T1000 (cell line): ENCODE measurements at places on chromosomes 7 and 10.

DNA sequence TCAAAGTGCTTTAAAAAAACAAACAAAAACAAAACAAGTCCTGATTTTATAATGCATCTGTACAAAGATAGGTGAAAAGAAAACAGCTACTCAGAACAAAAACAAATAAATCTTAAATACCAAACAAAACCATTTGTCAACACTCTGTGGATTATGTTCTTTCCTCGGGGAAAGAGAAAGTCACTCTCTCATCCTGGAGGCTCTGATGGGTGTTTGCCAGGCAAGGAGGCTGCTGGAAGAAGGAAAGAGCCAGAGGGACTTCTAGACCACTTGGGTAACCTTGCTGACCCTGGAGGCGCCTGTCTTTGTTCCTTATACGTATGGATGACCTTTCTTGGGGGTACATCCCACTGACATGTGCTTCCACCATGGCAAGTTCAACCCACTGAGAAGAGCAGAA is 92.8 kb downstream of the ZRANB1 start:
- DNase-seq = no peak

DNA sequence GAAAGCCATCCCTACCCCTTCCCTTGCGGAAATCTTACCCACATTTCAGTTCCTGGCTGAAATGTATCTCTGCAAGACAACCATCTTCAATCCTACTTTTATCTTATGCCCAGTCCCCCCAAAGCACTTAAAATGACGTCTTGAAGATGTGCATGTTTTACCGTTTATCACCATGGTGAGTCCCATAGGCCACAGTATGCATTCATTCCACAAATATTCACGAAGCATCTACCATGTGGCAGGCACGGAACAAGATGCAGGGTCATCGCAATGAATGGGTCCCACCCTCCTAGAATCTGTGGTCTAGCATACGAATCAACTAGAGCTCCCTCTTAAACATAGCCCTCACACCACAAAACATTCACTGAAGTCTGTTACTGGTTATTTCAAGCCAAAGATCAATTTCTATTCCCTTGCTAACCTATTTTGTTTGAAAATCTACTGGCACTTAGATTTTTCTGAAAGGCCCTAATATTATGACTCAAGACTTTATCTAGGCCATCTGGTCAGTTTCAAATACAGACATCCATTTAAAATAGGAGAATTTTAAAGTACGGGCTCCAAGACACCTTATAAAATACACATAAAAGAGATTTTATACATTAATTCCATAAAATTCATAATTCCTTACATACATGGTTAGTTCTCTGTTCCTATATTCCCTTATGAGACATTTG is 99.4 kb downstream of the PARD3 start:
- DNase-seq = no peak

GRCh38 chr10:103969857-103970627 is 3.1 kb downstream of the SLK start:
- no peak for DNase-seq

- DNase-seq = no peak
These were observed 26.6 kb downstream of the GNG11 start for GRCh38 chr7:93948106-93948505.

DNA sequence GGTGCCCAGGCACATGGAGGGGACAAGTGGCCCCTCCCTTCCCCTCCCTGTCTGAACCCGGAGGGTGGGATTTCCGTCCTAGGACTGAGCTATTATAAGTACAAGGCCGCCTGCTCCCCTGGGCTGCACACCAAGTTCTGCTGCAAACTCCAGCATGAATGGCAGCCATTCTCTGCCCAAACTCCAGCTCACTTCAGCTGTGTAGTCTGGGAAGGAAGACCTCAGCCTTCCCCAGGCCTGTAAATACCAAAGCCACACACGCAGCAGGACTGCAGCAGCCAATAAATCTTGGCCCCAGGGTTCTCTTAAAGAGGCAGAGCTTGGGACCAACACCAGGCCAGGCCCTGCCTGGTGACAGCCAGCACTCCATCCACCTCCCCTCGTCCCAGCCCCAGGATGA is 291.3 kb upstream of the ZMIZ1 start:
- DNase-seq = no peak

DNA sequence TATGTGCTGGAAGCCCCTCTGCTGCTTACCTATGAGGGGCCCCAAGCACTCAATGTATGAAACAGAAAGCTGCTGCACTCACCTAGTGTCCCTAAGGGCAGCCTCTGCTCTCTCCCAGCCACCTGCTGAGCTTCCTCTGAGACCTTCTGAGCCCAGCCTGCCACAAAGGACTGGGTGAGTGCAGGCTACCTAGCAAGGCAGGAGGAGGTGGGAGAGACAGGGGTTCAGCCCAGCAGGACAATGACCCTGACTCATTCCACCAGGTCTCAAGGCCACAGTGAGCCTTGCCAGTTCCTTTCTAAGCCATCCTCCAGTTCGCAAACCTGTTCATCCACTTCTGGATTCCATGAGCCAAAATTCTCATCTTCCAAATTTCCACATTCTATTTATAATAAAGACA is 16.3 kb downstream of the VOPP1 start:
- DNase-seq = no peak

DNA sequence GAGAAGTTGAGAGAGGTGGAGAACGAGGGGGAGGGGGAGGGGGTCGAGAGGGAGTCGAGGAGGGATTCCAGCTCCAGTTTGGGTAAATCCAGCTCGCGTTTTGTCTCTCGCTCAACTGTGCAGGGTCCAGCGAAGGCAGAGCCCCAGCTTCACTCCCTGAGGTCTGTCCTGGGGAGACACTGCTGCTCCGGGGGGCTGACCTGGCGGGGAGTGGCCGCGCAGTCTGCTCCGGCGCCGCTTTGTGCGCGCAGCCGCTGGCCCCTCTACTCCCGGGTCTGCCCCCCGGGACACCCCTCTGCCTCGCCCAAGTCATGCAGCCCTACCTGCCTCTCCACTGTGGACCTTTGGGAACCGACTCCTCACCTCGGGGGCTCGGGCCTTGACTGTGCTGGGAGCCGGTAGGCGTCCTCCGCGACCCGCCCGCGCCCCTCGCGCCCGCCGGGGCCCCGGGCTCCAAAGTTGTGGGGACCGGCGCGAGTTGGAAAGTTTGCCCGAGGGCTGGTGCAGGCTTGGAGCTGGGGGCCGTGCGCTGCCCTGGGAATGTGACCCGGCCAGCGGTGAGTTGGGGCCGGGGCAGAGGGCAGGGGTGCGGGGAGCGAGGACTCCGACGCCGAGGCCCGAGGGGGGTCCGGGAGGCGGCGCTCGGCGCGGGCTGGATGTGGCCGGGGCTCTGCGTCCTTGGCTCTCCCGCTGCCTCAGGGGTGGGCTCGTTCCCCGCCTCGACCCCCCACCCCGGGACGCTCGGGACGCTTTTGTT is at the start of gene TET1:
Gene TET1 (plus strand): TSS at position 152 of the 757 bp plus-strand sequence. CDS start 12,002 bp downstream, outside the sequence.
- no peak for DNase-seq

DNA sequence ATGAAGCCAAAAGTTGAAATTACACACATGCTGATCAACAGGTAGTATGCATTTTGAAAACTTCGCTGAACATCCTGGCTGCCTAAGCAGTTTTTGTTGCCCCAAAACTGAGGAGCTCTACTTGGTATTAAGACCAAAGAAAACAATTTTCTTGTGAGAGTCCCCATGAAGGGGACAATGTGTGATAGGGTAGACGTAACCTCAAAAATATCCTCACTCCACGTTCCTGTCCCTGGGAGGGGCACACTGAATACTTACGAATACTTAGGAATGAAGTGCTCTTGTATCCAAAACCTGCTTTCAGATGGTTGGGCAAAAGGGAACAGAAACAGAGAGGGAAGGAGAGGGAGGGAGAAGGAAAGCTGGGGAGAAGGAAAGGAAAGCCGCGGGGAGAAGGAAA is 24.7 kb downstream of the CCDC6 start:
- no peak for DNase-seq

DNA sequence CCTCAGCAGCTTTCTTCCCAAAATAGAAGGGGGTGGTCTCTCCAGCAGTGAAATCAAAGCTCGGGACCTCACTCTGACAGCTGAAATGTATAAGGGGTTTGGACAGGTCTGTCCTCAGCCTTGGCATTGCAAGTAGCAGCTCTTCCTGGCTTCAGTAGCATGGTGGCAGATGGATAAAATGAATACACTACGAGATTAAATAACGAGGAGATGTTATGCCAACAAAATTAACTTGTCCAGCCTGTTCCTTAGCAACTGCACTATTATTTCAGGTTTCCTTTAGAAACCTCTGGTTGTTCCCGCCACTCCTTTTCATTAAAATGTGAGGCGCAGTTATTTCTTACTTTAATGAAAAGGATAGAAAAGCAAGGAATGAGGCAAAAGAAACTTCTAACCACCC is 24.9 kb downstream of the PRLHR start:
- no peak for DNase-seq

- no peak for DNase-seq
These were observed 1.2 kb upstream of the FOXI2 start for GRCh38 chr10:127735723-127736221.

DNA sequence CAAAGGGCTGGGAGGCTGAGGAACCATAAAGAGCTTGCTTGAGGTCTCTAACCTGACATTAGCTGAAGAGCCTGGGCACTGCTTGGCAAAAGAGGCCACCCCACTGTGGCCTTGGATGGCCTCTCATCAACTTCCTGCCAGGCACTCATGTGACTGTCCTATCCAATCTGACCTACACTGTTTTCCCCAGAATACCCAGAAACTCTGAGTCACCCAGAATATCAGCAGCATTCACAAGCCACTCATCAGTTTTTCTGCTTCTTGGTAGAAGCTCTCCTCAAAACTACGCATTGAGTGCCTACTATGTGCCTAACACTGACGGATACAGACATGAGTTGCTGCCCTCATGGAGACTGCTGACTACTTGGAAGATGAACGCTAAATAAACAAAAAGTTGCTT is 4.1 kb upstream of the NT5C2 start:
- no peak for DNase-seq
